ENCODE measurements at places on chromosomes 2 and 18. TPM values are rescaled to one million over a fixed set of nuclear protein-coding genes. Genes with fewer than 3 reads are reported as not detected.

DNA sequence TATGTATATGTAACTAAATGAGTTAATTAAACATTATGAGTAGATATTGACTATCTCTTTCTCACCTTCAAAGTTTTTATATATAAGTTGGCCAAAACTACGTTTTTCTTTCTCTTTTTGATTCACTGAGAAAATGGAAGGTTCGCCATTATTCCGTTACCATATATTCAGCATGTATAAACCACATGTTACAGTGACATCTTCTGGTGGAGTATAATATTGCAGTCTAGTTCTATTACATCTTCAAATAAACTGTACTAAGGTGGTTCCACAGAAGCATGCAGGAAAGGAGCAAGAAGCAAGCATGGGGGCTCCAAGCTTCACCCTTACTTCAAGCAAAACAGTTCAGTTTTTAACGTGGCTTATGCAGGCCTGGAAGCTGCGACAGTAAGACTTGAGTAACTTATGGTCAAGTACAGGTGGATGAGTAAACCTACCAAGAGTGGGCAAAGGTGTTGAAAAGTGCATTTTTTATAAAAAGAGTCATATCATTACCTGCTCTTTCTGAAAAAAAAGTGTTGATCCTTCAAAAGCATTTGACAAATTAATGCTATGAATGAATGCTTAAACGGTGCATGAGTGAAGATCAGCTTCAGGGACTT is 129.8 kb upstream of the RAB6C start:
- peak; percentile 81 for DNase-seq

- DNase-seq = no peak
These were observed 41.3 kb downstream of the VPS54 start for GRCh38 chr2:63977904-63978303.

GRCh38 chr2:226738821-226739544 is 60.6 kb downstream of the IRS1 start:
- DNase-seq = no peak

TFPI gene
- total RNA-seq = 66.7 TPM
